ENCODE measurements at places on chromosomes 16 and 17. TPM values are rescaled to one million over a fixed set of nuclear protein-coding genes. Genes with fewer than 3 reads are reported as not detected.

DNA sequence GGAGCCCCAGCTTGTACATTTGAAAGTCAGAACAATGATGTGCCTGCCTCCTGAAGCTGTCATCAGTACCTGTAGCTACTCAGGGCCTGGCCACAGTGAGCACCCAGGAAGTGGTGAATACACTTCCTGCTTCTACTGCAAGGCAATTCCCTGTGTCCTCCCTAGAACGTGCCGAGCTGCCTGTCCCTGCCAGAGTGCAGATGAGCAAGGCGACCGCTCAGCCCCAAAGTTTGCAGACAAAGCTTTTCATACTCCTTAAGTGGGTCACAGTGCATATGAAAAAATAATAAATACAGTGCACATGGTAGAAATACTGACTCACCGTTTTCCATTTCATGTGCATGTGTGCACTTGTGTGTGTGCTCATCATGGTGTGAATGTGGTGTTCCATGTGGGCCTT, 77.3 kb downstream of the MPRIP start:
- no peak overlapping the region for H3K4me3 ChIP-seq
- peak overlapping the region; percentile 41 for H3K27ac ChIP-seq
- no peaks in the 10 kb centered on the region for H3K36me3 ChIP-seq
- peak; percentile 24 for DNase-seq
- no peaks in the 10 kb centered on the region for H3K27me3 ChIP-seq

PRAC2 gene
- not detected for total RNA-seq

KCNJ12 gene
- 0.56 TPM for total RNA-seq

- H3K36me3 ChIP-seq, result no peaks in the 10 kb centered on the region
- no peak overlapping the region for H3K27ac ChIP-seq
- H3K4me3 ChIP-seq, result no peak overlapping the region
- peaks cover 14% of the 10 kb centered on the region for H3K4me1 ChIP-seq
- no peaks in the 10 kb centered on the region for H3K27me3 ChIP-seq
- no peak for DNase-seq
These were observed 1.0 kb downstream of the FZD2 start for GRCh38 chr17:44558334-44558709.

DNA sequence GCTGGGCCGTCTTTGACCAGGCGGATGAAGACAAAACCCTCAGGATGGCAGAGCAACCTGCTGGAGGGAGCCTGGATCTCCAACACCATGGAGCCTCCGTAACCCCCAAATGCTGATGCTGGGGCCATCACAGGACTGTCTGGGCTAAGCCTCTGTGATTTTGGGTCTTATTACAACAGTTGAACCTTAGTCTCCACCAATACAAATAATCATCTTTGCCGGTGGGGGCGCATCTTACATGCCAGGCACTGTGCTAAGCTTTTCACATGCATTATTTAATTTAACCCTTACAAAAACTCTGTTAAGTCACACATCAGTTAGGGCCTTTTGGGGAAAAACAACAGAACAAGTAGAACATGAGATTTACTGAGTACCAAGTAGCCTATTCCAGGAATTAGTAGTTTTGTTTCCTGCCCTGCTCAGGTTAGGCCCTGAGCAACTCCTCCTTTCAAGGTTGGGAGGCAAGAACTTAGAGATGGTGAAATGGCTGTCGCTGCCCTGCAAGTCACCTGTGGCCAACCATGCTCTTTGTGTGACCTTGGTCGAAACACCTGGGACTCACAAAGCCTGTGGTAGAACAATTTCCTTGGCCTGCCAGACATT, 8.9 kb upstream of the ITGAM start:
- H3K27me3 ChIP-seq, result no peaks in the 10 kb centered on the region
- H3K36me3 ChIP-seq, result no peaks in the 10 kb centered on the region
- no peak overlapping the region for H3K4me3 ChIP-seq
- no peak for DNase-seq
- H3K27ac ChIP-seq, result no peak overlapping the region

AXIN2 gene
- 44.7 TPM for total RNA-seq

DNA sequence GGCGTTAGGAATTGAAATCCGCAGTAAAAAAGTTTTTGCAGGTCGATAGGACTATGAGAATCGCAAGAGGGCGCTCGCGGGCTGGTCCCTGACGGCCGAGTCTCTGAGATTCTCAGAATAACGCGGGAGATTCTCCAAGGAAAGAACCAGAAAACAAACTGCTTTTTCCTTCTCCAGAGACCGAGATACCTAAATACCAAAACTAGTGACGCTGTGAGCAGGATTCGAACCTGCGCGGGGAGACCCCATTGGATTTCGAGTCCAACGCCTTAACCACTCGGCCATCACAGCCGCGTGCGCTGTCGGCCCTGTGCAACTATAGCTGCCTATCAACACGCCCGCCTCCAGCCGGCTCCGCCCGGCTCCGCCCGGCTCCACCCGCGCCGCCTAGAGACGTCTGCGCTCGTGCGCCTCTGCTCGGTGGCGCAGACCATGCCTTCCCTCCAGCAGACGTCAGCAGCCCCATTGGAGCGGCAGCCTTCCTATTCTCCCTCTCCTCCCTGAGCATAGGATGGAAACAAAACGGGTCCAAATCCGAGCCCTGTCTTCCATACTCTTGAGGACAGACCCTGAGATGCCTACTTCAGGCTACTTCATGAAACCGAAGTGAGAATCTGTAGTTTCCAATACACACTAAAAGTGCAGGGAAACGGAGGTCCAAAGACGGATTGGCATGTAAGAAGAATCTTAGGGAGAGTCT, 13.4 kb downstream of the PER1 start:
- H3K27me3 ChIP-seq, result no peaks in the 10 kb centered on the region
- H3K27ac ChIP-seq, result peak overlapping the region; percentile 69
- peak; percentile 95 for DNase-seq
- H3K36me3 ChIP-seq, result peaks cover 44% of the 10 kb centered on the region

DNA sequence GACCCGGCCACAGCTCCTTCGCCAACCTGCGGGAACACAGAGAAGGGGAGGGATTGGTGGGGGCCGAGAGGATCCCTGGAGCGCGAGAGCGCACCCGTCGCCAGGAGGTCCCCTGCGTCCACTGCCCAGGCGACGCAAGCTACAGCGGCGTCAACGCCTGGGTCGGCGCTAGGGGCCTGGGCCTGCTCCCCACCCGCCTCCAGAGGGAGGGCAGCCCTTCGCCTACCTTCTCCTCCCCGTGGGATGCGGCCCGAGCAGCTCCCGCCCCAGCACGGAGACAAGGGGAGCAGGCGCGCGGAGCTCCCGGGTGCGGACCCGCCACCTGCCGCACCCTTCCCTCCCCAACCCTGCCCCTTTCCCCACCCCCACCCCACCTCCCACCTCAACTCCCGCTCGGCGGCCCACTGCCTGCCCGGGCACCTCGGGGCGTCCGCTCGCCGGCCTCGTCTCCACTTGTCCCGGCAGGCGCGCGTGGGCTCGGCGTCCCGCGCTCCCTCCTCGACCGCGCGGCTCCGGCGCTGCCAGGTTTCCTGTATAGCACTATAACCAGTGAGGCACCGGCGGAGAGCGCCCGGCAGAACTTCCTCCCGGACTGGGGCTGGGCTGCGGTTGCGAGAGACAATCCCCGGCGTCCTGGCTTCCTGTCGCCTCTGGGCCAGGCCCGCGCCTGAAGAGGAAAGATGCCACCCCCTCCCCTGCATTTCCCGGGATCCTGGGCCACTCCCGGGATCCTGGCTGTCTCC, 119.1 kb upstream of the SMURF2 start:
- no peaks in the 10 kb centered on the region for H3K27me3 ChIP-seq
- H3K4me3 ChIP-seq, result peak overlapping the region; percentile 34
- peak overlapping the region; percentile 12 for H3K27ac ChIP-seq
- DNase-seq, result peak; percentile 51

PRRT2 gene
- total RNA-seq, result 4.0 TPM

DNA sequence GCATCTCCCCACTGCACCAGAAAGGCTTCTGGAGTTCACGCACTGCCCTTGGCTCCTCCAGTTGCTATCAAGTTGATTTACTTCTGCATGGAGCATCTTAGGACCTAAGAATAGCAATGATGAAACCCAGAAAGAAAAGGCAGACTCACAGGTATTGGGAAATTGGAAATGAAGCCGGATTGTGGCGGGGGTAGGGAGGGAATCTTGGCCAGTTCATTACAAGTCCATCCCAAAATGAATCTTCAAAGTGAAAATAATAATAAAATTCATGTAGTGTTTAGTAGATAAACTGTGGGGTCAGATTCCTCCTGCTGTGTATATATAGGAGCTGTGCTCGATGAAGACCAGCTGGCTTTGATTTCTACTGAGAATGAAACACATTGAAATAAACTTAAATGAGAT, 33.7 kb downstream of the TEKT3 start:
- no peaks in the 10 kb centered on the region for H3K4me1 ChIP-seq
- no peak for DNase-seq
- no peak overlapping the region for H3K27ac ChIP-seq
- no peaks in the 10 kb centered on the region for H3K27me3 ChIP-seq
- H3K36me3 ChIP-seq, result no peaks in the 10 kb centered on the region

All from thyroid gland (tissue), 4 donors.